ENCODE measurements at places on chromosomes 1 and 21.

GRCh38 chr1:88503646-88504045, 180.4 kb upstream of the PKN2 start:
- DNase-seq, result no peak

DNA sequence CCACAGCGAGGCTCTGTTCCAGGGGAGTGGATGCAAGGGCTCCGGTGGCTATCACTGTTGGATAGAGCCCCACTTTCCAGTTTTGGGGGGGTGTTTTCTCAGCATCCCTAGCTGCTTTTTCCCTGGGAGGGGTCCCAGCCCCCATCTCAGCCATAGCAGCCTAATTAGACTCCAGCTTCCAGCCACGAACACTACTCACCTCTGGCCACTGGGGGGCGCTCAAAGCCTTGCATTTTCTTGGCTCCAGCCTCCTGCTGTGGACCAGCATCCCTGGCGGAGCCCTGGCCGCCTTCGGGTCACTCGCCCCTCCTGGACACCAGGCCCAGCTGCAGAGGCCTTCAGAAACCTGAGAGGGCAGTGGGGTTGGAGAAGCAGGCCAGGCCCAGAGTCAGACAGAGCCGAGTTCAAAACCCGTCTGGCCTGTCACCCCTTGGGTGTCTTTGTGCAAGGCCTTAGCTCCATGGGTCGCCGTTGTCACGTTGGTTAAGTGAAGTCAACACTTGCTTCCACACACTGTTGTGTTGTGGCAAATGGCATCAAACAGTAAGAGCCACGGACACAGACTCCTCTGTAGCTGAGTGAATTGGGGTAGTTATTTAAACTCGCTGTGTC, 93.5 kb upstream of the ACTL8 start:
- no peak for DNase-seq

DNA sequence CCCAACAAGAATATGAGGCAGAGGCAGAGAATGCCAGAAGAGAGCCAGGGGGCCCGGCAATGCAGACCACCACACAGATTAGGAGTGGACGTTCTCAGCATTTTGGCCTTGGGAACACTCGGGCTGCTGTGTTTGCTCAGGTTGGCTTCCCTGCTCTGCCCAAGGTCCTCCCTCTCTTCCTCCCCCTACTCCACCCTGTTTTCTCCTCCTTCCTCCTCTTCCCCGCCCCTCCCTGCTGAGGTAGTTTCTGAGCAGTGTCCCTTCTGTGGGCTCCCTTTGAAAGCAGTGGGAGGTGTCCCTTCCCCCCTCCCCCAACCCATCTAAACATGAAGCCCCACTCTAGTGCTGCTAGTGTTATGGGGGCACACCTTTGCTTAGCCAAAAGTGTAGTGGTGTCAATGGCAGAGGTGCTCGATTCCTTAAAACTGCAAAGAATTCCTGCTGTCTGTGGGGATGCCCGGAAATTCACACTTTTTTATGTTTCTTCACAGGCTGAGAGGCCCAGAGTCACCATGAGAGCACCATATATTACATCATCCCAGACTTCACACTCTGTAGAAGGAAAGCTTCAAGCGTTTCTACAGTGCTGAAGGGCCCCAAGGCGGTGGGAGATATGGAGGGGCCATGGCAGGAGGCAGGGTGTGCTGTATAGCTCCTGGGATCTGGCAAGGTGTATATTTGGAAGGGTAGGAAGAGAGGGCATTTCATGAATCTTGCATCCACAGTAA, at the start of gene HHIPL2:
HHIPL2 (minus strand) TSS at position 161 of the 728 bp plus-strand sequence; CDS start at position 101, 60 bp downstream.
- no peak for DNase-seq

GRCh38 chr1:64440183-64440826, 29.6 kb upstream of the CACHD1 start:
- no peak for DNase-seq

DNA sequence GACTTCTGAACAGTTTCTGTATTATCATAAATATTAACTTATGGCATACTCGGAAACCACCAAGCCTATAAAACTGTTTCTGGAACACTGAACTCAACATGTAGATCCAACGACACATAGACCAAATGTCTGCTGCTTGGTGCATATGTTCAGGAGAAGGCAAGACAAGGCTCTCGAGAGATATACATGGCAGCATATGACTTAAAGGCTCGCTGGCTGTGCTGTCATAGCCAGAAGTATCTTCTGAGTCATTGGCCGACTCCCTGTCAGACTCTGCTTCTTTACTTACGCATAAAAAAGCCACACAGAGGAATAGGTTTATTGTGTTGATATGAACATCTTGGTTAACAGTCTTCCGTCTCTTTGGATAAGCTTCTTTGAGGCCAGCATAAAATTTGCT, 60.6 kb downstream of the LYST start:
- DNase-seq, result no peak

DNA sequence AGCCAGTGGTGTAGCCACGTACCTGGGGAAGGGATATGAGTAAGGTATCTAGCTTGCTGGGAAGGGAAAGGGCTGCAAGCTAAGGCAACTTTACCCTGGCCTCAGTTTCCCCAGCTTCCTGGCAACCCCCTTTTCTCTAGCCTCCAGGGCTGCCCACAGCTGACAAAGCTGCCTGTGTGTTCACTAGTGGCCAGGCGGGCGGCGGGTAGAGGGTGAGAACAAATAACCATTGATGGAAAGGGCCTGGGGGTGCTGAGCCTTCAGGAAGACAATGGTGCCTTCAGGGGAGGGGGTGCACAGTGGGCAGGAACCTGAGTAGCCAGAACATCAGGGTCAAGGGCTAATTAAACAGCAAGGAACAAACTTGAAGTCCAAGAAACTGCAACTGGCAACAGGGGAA, 6.1 kb downstream of the CERS2 start:
- no peak for DNase-seq

GRCh38 chr1:99638853-99639252, 7.1 kb upstream of the PALMD start:
- DNase-seq, result no peak

GRCh38 chr1:4113897-4114296, 213.8 kb upstream of the C1orf174 start:
- DNase-seq, result no peak

DNA sequence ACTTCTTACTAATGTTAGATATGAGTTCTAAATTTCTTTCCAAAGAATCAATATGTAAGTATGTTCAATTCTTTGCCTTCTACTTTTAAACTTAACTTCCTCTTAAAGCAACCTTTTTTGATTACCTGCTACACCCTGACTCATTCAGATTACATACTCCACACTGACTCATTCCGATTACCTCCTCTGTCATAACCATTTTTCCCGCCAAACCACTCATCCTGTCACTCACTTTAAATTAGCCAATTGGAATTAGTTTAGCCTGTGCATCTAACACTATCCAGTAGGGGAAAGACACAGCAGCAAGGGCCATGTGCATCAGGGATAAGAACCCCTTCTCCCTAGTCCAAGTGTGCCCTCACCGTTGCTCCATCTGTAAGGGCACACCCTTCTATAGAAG, 815.5 kb downstream of the BRINP3 start:
- DNase-seq, result no peak

GRCh38 chr1:28833381-28833780, 21.4 kb downstream of the OPRD1 start:
- no peak for DNase-seq

DNA sequence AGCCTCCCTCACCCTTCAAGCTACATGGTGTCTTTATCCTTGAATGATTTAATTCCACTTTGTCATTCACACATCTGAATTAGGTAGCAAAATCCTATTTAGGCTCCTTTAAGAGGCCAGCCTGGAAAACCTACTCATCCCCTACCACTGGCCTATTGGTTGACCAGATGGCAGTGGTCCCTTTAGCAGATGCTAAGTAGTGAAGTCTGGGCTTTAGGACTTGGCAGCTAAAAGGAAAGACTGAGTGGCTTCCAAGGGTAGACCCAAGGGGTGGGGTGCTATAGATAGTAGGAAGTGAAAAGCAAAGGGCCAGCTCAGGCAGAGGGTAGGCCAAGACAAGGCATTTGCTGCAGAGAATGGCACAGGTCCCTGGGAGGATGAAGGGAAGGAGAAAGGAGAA, 46.6 kb downstream of the KCNJ6 start:
- no peak for DNase-seq

DNA sequence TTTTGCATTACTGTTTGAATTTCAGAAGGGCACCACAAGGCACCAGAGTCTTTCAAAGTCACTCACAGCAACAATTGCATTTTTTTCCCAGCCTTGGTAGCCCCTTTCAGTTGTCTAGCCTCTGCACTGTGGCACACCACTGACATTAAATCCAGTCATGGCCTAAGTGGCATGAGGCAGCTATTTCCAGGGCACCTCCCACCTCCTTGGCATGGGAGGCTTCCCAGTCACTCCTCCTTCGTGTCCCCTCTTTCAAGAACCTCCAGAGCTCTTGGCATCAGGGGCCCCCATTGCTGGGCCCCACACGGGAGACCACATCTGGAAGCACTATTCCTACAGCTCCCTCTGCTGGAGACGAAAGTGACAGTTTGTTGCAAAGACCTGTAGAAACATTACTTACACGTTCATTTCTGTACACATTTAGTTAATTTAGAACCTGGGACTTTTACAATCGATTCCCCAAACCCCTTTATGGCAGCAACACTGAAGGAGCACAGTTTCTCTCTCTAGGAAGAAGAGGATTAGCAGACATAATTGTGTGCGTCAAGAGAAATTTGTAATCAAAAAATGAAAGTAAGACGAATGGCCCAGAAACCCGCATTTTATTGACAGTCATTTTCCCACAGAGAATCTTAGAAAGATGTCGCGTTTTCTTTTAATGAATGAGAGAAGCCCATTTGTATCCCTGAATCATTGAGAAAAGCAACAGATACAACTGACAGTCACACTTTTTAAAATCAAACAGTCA, 5.7 kb upstream of the CHD5 start:
- no peak for DNase-seq

- no peak for DNase-seq
These were observed 6.8 kb upstream of the OVAAL start for GRCh38 chr1:180551997-180552396.
